NK-92 treated with Interleukin-12 subunit alpha and Interleukin-12 subunit beta, amount 100 ng/mL, for 24 hours (cell line): ENCODE measurements at places on chromosomes 4 and X.

DNA sequence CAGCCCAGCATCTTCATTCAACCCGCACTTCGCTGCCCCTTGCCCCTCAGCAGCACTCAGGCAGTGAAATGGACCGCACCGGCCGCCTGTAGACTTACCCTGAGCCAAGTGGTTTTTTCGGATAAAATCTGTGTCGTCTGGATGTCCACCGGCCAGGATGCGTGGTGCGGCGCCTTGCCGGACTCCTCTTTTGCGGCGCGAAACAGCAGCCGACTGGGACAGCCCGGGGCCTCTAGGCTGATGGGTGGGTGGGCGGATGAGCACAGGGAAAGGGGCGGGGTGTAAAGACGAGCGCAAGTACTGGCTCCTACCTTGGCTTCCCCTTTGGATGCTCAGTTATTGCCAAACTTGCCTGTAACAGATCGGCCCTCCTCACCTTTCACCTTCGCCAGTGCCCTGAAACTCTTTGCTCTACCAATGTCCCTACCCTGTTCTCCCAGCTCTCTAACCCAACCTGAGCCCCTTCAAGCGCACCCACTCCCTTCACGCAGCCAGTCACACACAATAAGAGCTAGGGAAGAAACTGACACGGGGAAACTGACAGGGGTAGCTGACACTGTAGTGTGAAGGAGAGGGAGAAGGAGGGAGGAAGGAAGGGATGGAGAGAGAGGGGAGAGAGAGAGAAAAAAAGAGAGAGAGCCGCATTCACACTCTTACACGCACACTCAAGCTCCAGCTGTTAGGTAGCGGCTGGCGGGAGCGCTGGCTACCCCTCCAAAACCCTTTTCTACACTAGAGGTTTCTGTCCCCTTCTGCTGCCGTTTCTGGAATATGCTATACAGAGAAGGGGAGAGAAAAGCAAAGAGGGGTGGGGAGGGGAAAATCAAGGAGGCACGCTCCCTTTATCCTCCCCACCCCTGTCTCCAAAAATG, 559 bp downstream of the TRPC5 start:
- no peak for DNase-seq

- no peak for DNase-seq
Measured at GRCh38 chr4:48103483-48104139, 30.4 kb downstream of the TXK start.

GRCh38 chr4:112185334-112185733, 40.1 kb downstream of the FAM241A start:
- no peak for DNase-seq

GRCh38 chr4:81407726-81408125, 64.0 kb downstream of the RASGEF1B start:
- no peak for DNase-seq

- DNase-seq, result no peak
Measured at GRCh38 chr4:153131596-153131995, 72.6 kb upstream of the TRIM2 start.
